ENCODE measurements at places on chromosomes 5 and 9.

GRCh38 chr5:82405161-82405560 is 127.0 kb upstream of the RPS23 start:
- DNase-seq = no peak

- no peak for DNase-seq
These were observed 591.7 kb downstream of the ZNF608 start for GRCh38 chr5:124154714-124155113.

DNA sequence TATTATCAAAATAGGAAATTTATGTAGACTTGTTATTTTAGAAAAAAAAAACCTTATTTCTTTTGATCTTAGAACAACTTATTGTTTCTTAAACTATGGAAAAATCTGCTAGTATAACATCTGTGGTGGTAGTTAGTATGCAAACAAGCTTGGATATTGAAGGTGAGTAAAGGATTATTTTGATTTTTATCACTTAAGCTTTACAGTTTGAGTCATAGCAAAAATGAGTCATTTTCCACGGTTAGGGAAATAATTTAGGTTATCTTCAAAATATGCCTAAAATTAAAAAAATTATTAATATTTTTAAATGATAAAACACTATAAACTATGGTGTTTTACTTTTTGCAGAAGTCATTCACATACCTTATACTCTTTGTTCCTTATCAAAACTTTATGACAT is 107.2 kb upstream of the DHFR start:
- DNase-seq = no peak

DNA sequence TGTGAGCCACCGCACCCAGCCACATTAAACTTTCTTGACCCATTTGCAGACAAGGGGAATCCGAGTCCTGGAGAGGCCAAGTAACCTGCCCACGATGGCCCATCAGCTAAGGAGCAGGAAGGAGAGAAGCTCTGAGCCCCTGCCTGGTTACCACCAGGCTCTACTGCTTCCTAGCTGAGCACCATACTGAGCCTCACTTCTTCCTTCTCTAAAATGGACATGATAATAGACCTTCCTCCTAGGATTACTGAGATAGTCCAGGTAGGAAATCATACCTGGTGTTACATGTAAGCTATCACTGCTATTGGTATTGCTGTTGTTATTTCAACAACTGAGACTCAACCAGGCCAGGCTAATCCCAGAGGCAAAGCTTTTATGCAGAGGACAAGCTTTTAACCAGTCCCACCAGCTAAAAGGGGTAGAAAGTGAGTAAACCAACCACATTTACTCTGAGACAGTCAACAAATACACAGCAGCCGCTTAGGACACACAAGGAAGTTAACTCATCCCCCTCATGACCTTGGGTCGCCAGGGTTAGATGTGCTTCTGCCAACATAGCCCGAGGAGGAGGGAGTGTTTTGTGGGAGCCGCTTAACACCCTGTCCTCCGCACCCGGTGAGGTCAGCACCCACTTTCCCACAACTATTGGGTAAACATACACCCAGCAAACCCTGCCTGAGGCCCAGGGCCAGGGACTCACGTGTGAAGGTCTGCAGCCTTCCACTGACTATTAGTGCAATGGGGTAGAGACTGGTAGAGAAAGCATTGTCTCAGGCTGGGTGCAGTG is 20.6 kb upstream of the PTGES start:
- peak; percentile 96 for DNase-seq

DNA sequence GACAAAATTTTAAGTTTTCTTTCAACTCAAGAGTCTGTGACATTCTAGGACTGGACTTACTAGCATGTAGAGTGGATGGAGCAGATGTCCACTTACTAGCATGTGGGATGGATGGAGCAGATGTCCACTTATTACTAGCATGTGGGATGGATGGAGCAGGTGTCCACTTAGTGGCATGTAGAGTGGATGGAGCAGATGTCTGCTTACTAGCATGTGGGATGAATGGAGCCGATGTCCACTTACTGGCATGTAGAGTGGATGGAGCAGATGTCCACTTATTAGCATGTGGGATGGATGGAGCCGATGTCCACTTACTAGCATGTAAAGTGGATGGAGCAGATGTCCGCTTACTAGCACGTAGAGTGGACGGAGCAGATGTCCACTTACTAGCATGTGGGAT is 2.4 kb downstream of the SLC36A1 start:
- DNase-seq = no peak

DNA sequence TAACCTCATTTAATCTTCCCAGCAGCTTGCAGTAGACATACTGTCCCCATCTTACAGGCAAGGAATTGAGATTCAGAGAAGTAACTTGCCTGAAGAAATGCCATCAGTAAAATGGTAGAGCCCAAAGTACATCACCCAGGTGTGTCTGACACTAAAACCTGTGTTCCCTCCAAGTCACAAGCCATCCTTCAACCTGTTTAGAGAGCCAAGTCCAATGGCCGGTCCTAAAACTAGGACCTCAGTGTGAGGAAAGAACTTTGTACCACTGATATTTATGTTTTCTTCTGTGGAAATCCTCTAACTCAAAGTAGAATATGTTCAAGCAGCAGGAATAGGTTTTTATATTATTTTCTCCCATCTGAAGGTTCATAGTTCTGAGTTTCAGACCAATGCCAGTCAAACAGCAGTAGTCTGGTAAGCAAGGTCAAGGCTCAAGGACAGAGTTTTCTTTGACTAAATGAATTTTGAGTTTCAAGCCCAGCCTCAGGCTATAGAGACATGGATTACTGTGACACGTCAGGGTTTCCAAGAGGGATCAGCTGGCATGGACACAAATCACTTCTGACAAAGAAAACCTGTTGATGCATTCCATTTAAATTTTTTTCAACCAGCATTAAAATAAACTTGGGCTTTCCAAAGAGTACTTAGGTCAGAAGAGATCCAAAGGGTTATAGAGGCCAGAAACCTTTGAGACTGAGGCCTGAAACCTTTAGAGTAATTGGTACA is 80.9 kb upstream of the PLPP6 start:
- DNase-seq = no peak

- peak; percentile 59 for DNase-seq
These were observed 14.1 kb upstream of the SFXN1 start for GRCh38 chr5:175464074-175464941.

DNA sequence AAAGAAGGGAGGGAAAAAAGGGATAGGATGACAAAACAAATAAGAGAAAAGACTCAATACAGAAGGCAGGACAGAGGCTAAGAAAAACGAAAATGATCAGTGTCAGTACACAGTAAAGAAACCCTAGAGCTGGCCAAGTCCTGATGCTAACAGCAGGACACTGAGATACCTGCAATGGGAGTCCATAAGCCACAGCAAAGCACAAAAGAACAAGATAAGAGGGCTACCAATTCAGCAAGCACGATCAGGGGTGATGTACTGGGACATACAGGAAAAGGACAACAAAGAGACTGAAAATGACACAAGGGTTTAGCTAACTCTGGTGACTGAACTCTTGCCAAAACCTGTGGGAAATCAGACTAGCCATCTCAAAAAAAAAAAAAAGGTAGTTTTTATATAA is 1072.6 kb upstream of the COX7C start:
- DNase-seq = no peak

- peak; percentile 35 for DNase-seq
These were observed 312.8 kb downstream of the NDUFS4 start for GRCh38 chr5:53873235-53873634.

- no peak for DNase-seq
These were observed 804.8 kb upstream of the ZNF608 start for GRCh38 chr5:125551246-125551645.

DNA sequence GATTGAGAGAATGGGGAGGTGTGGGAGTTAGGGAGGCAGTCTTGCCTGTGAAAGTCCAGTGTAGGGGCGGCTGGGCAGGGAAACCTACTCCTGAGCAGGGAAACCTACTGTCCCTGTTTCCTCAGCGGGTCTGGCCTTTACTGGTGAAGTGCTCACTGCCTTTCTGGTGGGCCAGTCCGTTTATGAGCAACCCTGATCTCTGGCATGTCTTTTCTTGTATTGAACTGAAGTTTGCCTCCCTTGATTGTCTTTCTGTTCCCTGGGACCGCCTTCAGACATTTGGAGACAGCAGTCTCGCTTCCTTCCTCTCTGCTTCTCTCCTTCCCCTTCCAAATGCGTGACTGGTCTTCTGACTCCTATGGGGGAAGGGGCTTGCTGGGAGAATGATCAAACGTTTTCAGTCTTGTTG is 2.9 kb downstream of the SNX18 start:
- peak; percentile 79 for DNase-seq

- no peak for DNase-seq
These were observed 81.4 kb downstream of the ANKH start for GRCh38 chr5:14790220-14790619.

GRCh38 chr5:72248410-72248981 is 71.5 kb downstream of the MRPS27 start:
- DNase-seq = peak; percentile 19

DNA sequence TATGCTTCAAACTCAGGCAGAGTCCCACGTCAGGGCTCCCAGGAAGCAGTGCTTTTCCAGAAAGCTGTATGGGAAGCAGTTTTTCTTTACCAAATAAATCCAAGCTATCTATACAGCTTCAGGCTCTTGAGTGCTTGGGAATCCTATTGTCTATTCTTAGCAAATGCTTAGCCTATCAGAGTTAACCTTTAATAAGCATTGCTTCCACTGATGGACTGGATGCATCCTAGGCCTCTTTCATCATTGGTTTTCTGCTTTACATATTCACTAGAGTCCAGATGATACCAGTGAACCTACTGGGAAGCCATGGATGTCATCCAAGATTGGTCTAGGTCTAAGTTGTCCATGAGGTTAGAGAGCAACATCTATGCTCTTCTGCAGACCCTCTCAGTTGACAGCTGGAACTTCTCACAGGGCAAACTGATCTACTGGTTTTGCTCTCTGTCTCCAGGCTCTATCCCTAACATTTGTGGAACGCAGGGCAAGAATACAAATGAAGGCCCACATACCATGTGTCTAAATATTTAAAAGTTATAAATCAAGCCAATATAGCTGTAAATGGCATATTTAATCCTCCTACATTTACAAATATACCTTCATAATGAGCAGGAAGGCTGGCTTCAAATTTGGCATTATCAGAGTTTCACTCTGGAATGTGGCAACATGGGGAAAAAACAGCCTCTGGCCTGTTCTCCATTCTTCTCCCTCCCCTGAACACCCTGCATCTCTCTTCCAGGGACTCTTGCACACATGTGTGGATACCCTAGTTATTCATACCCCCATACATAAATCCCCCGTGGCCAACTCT is 49.8 kb upstream of the PLPP1 start:
- no peak for DNase-seq

- no peak for DNase-seq
These were observed 981.7 kb downstream of the NR2F1-AS1 start for GRCh38 chr5:92599217-92599810.

- DNase-seq = peak; percentile 91
These were observed 47.1 kb upstream of the NEK6 start for GRCh38 chr9:124210697-124211096.

GRCh38 chr5:33969572-33970452 is 14.7 kb downstream of the SLC45A2 start:
- DNase-seq = peak; percentile 12

GRCh38 chr5:135921388-135921787 is 25.7 kb upstream of the IL9 start:
- DNase-seq = peak; percentile 45

DNA sequence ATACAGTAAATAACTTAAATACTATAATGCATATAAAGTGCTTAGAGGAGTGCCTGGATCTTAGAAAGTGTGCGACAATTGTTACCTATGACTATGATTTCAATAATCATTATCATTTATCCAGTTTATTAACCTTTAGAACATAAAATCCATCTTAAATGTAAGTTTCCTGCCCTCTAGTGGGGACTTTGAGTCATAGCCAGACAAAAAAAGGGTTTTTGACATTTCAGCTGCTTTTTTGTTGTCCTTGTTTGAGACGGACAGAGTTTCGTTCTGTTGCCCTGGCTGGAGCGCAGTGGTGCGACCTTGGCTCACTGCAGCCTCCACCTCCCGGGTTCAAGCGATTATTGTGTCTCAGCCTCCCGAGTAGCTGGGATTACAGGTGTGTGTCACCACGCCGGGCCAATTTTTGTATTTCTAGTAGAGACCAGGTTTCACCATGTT is 9.7 kb upstream of the C9orf152 start:
- peak; percentile 69 for DNase-seq

DNA sequence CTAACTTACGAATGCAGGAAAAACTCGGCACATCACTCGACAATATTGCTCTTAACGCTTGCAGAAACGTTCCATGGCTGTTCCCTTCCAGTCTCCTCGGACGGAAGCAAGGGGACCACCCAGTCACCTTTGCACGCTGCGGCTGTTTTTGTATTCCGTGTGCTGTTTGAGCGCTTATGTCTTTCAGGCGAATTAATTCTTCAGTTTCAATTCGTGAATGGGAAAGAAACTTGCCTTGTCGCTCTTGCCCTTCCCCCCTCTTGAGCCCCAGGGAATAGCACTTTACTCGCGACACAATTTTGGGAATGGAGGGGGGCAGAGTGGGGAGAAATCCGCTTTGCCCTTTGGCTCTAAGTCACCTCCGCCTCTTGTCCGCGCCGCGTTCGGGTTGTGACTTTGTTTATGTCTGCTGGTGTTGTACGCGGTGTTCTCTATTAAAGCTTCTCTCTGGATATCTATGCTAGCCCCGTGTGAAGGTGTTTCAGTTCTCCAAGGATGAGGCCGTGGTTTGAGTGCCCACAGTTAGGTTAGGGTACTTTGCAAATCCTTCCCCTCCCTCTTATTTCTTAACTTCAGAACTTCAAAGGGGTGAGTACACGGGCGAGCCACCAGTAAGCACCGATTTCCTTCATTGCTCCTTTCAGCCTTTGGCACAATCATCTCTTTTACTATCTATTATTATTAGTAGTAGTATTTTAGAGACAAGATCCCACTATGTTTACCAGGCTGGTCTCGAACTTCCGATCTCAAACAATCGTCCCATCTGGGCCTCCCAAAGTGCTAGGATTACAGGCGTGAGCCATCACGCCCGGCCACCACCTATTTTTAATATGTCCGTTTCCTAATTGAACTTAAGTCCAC is 2.7 kb downstream of the FOXB2 start:
- no peak for DNase-seq
